ENCODE measurements at places on chromosomes 2 and 18.

DNA sequence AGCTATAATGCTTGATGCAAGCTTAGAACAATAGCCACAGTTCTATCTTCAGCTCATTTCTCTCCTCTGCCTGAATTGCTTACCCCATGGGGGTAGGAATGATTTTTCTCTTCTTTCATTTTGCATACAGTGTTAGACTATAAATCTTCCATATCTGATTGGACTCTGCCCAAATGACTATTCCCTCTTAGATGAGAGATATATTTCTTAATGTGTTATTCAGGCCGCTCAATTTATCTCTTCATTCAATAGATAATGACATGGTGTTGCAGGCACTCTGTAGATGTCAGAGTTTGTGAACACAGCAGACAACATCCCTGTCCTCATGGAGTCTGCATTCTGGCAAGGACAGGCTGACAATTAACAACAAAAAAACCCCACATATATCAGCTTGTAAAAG lies 443.7 kb upstream of the CELF4 start:
- no peak for DNase-seq

GRCh38 chr18:51430538-51430937 lies 233.1 kb upstream of the MEX3C start:
- DNase-seq, result no peak

DNA sequence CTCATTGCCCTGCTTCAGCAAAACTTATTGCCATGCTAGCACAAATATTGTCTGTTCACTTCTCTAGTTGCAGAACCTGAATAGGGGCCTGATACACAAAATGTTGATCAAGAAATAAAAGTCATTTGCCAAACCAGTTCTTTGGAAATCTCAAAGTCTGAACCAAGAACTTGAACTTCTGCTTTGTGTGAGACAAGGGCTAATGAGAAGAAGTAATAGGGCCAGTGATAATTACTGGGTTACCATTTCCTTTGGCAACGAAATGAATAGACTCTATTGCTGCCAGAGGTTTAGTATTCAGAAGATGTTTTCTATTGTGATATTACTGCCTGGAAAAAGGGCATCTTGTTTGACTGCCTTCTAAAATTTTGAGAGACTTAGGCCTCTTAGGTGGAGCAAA lies 35.0 kb downstream of the TMEFF2 start:
- DNase-seq, result no peak

- no peak for DNase-seq
Measured at GRCh38 chr2:15472133-15472532, 89.0 kb downstream of the NBAS start.

DNA sequence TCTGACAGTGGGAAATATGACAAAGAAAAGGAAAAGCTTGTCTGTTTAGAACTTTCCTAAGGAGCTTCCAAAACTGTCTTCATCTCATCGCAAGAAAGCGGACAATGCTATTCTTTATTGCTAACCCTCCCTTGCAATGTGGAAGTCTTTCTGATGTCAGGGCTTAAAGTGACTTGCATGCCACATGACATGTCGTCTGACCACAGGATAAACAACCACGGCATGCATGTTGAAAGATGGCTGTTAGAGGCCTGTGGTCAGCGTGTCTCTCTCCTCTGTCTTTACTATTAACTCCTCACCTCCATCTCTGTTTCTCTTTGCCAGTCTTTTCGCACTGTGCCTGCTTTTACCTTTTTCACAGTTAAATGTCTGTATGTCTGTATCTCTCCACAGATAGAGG lies 389.8 kb downstream of the LNPK start:
- DNase-seq, result no peak

GRCh38 chr2:3482363-3482821 lies 36.9 kb downstream of the ADI1 start:
- no peak for DNase-seq

- no peak for DNase-seq
Measured at GRCh38 chr2:24543252-24543651, 52.2 kb downstream of the NCOA1 start.

- DNase-seq, result no peak
Measured at GRCh38 chr2:129805899-129806298, 173.6 kb upstream of the RAB6C start.

GRCh38 chr2:169546756-169547155 lies 26.9 kb downstream of the FASTKD1 start:
- no peak for DNase-seq

GRCh38 chr2:219707496-219708285 lies 80.3 kb downstream of the SLC4A3 start:
- DNase-seq, result no peak

GRCh38 chr18:76747676-76748075 lies 74.7 kb upstream of the ZNF236 start:
- no peak for DNase-seq

DNA sequence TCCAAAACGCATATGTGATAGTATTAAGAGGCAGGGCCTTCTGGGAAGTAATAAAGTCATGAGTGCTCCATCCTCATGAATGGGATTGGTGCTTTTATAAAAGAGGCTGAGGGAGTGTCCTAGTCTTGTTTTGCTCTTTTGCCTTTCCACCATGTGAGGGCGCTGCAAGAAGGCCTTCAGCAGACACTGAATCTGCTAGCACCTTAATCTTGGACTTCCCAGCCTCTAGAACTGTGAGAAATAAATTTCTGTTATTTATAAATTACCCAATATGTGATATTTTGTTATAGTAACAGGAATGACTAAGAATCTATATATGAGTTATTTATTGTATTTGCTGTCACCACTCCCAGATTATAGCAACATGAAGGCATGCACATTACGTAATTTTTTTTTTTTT lies 63.5 kb downstream of the PLA2R1 start:
- no peak for DNase-seq

GRCh38 chr18:11496526-11497172 lies 112.7 kb upstream of the SLC35G4 start:
- no peak for DNase-seq

GRCh38 chr18:9928646-9929259 lies 14.9 kb downstream of the VAPA start:
- DNase-seq, result no peak

- DNase-seq, result no peak
Measured at GRCh38 chr2:160238392-160238791, 38.3 kb upstream of the ITGB6 start.

DNA sequence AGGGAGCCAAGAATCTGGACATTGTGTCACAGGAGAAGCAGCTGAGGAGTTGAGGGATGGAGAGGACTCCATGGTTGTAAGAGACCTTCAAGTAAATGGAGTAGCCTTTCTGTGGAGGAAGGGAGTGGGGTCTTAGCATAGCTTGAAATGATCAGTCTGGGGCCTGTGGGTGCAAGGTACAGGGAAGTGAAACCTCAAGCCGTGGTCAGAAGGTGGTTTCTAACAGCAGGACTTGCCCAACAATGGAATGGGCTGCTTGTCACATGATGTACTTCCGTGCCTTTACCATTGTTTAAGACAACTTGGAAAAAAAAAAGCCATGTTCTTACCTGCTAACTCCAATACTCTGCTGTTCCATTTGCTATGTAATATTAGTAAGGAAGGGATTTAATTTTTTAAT lies 140.7 kb downstream of the LDLRAD4 start:
- DNase-seq, result no peak

DNA sequence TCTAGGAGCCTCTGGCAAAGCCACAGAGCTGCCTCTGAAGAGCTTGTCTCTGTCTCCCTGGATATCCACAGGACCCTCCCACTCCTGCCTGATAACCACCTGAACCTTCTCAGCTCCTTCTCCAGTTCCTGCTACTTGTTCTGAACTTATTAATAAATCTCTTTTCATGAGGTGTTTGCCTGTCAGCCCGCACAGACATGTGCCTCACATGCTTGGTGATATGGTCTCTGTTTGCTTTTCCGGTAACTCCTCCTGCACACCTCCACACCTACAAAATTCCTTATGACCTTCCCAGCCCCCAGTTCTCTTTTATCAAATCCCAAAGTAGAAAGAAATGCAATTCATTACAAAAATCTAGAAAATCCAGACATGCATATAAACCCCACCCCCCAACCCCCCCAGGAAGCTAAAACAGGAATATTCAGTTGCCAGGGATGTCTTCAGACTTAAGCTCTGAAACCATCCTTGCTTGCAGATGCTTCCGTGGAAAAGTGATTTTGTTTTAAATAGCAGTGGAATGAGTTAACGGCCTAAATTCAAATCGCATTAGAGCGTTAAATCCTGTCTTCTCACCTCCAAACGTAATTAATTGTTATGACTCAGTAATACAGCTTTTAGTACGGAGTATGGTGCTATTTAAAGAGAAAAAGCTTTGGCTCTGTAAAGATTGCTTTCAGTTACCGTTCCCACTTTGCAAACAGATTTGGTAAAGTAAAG lies 2.1 kb upstream of the PID1 start:
- DNase-seq, result no peak

GRCh38 chr18:48395646-48396045 lies 13.5 kb downstream of the ZBTB7C start:
- DNase-seq, result no peak

- DNase-seq, result peak; percentile 64
Measured at GRCh38 chr2:70785137-70785911, 5.1 kb downstream of the FIGLA start.

DNA sequence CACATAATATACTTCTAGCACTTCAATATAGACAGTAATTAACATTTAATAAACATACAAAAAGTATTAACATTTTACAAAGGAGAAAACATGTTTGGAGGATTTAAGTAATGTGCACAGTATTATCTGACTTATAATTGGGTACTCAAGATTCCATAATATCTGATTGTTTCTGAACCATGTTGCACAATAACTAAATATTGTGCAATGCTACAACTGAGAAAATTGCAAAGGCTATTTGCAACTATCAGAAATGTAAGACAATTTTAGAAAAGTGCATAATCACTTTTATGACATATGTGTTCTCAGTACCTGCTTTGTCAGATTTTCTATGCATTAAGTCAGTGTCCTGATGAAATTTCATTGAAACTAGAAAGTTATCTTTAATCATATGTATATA lies 934.6 kb downstream of the SOCS6 start:
- no peak for DNase-seq

DNA sequence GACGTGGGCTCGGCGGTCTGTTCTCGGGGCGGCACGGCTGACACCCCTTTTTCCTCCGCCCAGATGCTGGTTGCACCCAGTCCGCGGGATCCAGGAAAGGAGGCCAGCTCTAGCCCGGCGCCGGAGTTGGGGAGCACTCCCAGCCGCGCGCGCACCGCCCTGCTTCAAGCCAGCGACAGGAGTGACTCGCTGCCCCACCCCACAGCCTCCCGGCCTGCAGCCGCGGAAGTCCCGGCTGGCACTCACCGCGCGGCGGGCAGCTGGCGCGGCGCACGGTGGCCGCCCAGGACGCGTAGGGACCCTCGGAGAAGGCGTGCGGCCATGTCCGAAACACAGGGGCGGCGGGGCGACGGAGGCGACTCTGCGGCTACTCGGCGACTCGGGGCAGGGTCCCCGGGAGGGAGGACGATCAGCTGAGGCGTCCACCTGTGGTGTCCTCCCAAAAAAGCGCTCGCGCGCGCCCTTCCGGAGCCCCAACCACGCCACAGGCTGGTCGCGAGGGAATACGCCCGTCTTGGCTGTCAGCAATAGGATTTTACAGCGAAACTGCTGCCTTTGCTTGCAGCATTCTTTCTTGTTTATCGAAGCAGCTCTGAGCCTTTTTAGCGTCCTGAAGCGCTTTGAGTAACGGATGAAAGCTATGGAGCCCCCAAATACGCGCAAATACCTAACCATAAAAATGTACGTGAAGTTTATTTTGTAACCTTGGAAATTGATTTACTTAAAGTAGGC lies at the start of gene ACADL:
TSS of gene ACADL (minus strand) at position 507 of the 732 bp plus-strand sequence. CDS start at position 323, 184 bp downstream.
- DNase-seq, result peak; percentile 57

- DNase-seq, result no peak
Measured at GRCh38 chr18:36419188-36419899, 121.8 kb downstream of the FHOD3 start.

- DNase-seq, result no peak
Measured at GRCh38 chr18:5167831-5168230, 29.2 kb downstream of the AKAIN1 start.

- no peak for DNase-seq
Measured at GRCh38 chr2:142596334-142597088, 281.0 kb upstream of the KYNU start.

GRCh38 chr2:201464547-201464946 lies 13.0 kb downstream of the STRADB start:
- no peak for DNase-seq

DNA sequence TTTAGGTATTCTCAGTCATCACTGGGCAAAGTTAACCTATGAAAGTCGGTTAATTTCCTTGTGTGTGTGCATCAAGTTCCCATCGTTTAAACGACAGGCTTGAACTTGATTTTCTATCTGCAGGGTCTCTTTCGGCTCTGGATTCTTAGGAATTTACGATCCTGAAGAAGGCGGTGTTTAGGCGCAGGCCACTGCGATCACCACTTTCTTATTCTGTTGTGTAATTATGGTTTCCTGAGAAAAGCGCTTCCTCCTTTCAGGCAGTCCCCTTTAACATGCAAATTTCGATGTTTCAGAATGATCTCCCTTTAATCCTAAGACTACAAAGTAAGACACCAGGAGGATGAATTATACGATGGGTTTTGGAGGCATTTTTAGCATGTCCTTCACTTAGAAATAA lies 27.9 kb upstream of the MBP start:
- DNase-seq, result peak; percentile 4

DNA sequence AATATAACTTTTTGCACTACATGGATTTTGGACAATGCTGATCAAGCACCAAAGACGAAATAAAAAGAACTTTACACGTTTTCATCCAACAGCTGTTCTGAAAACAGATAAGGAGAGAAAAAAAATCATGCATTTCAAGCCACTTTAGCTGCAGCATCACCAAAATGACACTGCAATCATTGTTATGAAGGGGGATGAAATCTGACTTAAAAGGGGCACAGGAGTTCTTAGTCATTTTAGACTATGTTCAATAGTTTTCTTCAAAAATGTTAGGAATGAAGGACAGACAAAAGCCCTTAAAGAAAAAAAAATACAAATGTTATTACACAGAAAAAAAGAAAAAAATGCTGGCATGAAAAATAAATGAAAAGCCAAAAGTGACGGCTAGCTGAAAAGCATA lies 71.2 kb downstream of the CUL3 start:
- DNase-seq, result no peak

DNA sequence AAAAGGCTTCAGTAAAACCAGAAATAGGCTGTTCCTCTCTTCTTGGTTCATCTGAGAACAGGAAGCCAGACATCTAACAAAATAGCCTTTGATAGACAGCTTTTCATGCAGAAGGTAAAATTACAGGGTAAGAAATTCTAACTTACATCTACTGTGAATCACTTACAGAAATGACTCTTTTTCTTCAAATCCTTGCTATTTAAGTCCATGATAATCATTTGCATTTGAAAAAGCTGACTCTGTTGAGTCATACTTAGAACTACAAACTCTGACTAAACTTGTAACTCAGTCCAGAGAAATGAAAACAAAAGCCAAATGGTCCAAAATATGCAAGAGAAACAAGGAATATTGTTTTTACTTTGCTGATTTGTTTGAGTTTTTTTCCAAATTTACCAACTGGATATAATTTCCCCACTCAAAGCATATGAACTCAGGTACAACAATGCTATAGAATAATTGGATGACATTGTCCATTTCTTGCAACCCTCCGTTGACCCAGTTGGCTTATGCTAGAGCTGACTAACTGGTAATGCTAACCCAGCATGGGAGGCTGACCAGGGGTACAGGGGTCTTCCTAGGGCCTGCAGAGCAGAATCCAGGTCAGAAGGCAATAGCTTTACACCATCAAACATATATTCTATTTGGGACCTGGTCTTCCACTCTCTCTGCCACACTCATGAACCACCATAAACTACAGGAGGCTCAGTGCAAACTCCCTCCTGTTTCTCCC lies 18.8 kb upstream of the MREG start:
- no peak for DNase-seq
